ENCODE measurements at places on chromosomes 7 and 10.
A peak's percentile ranks its signal among the peaks of the same experiment; 100 is the strongest.

GRCh38 chr10:121426307-121426706 is 171.9 kb downstream of the FGFR2 start:
- H3K36me3 ChIP-seq: no peaks in the 10 kb centered on the region
- H3K27ac ChIP-seq: no peak overlapping the region
- DNase-seq: no peak
- no peak overlapping the region for H3K4me3 ChIP-seq
- no peaks in the 10 kb centered on the region for H3K4me1 ChIP-seq

DNA sequence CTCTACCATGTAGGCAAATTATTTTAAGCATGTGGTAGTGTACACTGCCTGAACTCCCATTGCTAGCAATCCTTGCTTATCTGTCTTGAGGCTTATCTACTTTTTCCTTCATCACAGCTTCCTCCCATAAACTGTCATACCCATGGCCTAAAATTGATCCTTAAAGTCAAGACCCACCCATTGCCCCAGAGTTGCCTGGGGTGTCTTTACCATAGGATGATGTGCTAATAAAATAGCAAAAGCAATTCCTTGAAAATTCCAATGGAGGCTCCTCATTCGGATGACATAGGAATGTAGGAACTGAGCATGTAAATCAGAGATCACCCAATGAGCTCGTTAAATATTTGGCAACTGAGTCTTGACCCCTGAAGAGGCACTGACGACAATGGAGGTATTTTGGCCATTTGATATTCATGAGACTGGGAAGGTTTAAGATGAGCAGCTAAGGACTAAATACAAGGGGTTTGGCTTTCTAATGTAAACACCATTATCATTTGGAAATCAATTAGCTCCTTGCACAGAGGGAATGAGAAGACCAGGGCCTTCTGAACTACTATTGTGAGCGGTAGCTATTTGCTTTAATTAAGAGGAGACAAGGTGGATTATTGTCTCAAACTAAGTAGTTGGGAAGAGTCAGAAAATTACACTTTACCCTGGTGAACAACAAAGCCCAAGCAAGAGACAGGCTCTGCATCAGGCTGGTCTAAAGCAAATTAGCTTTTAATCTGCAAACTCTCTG is 234.9 kb downstream of the GATA3 start:
- H3K36me3 ChIP-seq: no peaks in the 10 kb centered on the region
- no peak overlapping the region for H3K27ac ChIP-seq
- H3K4me1 ChIP-seq: no peaks in the 10 kb centered on the region
- no peak overlapping the region for H3K4me3 ChIP-seq

DNA sequence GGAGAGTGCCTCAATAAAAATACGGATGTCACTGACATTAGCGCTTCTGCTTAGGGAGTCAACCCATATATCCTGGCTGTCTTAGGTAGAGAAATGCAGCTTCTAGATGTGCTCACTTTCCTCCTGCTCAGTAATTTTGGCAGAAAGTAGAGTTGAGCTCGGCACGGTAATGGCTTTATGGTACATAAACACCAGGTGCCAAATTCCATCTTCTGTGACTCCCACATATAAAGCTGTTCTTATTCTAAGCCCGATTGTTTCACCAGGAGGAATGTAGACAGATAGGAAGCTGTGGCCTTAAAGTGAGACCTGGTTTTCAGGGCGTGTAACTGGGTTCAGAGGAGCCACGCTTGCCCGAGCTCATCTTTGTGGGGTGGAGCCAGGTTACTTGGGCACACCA is 143.7 kb downstream of the CREB5 start:
- no peaks in the 10 kb centered on the region for H3K36me3 ChIP-seq
- H3K4me3 ChIP-seq: no peak overlapping the region
- H3K27ac ChIP-seq: no peak overlapping the region
- no peaks in the 10 kb centered on the region for H3K27me3 ChIP-seq
- no peak for DNase-seq

GRCh38 chr7:322111-322671 is 32.2 kb downstream of the FOXL3 start:
- DNase-seq: peak; percentile 100
- peaks cover 36% of the 10 kb centered on the region for H3K4me1 ChIP-seq
- H3K4me3 ChIP-seq: no peak overlapping the region
- H3K27me3 ChIP-seq: no peaks in the 10 kb centered on the region
- H3K36me3 ChIP-seq: no peaks in the 10 kb centered on the region

GRCh38 chr7:132519936-132520335 is 56.3 kb downstream of the PLXNA4 start:
- no peaks in the 10 kb centered on the region for H3K36me3 ChIP-seq
- H3K27ac ChIP-seq: no peak overlapping the region
- DNase-seq: no peak
- H3K4me3 ChIP-seq: no peak overlapping the region

DNA sequence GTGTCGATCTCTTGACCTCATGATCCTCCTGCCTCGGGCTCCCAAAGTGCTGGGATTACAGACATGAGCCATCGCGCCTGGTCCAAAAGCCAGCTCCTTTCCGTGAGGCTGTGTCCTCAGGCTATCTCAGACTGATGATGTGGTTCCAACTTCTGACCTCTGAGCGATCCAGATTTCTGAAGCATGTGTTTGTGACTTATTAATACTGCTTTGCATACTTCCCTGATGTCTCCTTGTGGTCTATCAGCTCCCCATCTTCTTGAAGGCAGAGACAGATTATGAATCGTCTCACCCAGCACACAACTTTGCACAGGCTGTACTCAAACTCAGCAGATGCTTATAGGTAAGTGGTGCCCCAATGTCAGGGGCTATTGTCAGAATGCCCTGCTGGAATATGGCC is 2.0 kb upstream of the PLPP4 start:
- no peak overlapping the region for H3K4me3 ChIP-seq
- H3K4me1 ChIP-seq: peaks cover 4% of the 10 kb centered on the region
- no peak overlapping the region for H3K27ac ChIP-seq
- no peaks in the 10 kb centered on the region for H3K27me3 ChIP-seq

- H3K4me1 ChIP-seq: no peaks in the 10 kb centered on the region
- DNase-seq: no peak
- H3K27ac ChIP-seq: peak overlapping the region; percentile 78
- H3K27me3 ChIP-seq: no peaks in the 10 kb centered on the region
- peak overlapping the region; percentile 37 for H3K4me3 ChIP-seq
- H3K36me3 ChIP-seq: no peaks in the 10 kb centered on the region
Observed at GRCh38 chr10:73625004-73625883, 16.0 kb downstream of the MYOZ1 start.

GRCh38 chr10:104601166-104601565 is 39.9 kb upstream of the SORCS3 start:
- no peaks in the 10 kb centered on the region for H3K36me3 ChIP-seq
- H3K27me3 ChIP-seq: peaks cover 2% of the 10 kb centered on the region
- no peak overlapping the region for H3K27ac ChIP-seq
- H3K4me3 ChIP-seq: no peak overlapping the region

DNA sequence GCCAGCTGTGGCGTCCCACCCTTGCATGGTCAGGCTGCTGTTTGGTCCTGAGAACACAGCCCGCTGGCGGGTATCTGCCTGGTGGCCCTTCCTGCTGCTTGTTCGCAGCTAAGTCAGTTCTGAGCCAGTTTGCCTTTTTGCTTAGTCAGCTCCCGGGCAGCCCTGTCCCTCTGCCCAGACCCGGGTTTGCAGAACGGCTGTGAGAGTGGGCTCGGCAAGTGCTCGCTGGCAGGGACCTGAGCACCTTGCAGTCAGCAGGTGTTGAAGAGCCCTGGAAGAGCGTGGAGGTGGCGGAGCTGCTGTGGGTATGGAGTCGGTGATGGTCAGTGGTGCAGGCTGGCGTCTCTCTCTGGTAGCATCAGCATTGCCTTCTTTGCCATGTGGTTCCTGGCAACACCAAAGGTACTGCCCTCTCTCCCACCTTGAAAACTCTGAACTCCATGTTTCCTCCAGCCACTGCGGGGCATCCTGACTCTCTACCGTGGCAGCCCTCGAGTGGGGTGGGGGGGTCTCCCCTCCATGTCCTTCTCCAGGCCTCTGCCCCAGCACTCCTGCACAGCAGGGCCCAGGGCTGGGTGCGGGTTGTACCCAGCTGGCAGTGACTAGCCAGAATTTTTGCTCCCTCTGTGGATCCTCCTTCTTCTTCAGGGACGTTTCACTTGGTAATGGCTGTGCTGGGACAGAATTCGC is 4.6 kb downstream of the INPP5A start:
- DNase-seq: no peak
- H3K27ac ChIP-seq: no peak overlapping the region
- H3K4me1 ChIP-seq: peaks cover 42% of the 10 kb centered on the region

GRCh38 chr7:66355756-66356155 is 150.6 kb downstream of the TPST1 start:
- H3K4me1 ChIP-seq: peaks cover 7% of the 10 kb centered on the region
- no peak overlapping the region for H3K4me3 ChIP-seq
- H3K27ac ChIP-seq: no peak overlapping the region
- H3K36me3 ChIP-seq: no peaks in the 10 kb centered on the region
- H3K27me3 ChIP-seq: no peaks in the 10 kb centered on the region

GRCh38 chr7:447523-447922 is 72.1 kb downstream of the PDGFA start:
- H3K27ac ChIP-seq: no peak overlapping the region
- no peaks in the 10 kb centered on the region for H3K36me3 ChIP-seq
- H3K27me3 ChIP-seq: no peaks in the 10 kb centered on the region
- no peak overlapping the region for H3K4me3 ChIP-seq
- DNase-seq: no peak
- H3K4me1 ChIP-seq: no peaks in the 10 kb centered on the region

DNA sequence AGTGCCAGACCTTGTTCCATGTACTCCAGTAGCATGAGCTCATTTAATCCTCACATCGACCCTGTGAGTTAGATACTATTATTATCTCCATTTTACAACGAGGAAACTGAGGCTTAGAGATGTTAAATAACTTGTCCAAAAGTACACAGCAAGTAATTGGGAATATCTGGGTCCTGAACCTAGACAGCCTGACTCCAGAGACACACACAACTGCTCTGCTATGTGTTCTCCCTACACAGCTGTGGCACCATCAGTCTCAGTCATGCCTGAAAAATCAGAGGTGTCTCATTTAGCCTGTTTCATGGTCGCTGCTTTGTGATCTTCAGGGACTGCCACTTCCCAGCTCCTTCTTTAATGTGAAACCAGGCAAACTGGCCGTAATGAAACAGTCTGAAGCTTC is 56.5 kb downstream of the COL1A2 start:
- no peaks in the 10 kb centered on the region for H3K4me1 ChIP-seq
- DNase-seq: no peak
- no peaks in the 10 kb centered on the region for H3K27me3 ChIP-seq
- H3K27ac ChIP-seq: no peak overlapping the region

DNA sequence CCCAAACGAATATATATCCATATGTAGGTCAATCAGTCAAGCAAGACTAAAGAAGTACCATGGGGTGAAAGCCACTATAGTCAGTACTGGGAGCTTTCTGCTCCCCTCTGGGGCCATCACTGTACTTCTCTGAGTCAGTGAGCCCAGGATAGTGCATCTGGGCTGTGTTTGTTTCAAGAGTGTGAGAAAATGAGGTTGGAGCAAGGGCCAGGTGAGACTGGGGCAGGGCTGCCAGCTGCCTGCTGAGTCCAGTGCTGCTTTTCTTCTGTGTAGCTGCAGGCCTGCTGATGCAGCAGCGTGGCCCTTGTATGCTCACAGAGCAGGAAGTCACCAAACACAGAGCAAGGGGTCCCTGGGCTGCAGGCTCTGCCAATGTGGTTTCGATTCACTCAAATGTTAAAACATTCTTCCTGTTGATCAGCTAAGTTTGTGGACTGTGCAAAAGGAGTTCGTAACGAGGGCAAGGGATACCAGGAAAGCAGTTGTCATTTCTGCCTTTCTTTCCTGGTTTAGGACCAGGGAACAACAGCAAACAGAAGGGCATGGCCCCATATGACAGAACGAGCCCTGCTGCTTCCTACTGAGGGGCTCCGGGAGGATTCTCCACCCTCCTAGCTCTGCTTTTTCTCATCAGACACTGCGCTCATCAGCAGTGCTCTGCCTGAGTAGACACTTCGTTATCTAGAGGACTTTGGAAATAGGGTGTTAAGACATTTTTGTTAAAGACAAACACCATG is 65.4 kb upstream of the TNS3 start:
- H3K36me3 ChIP-seq: no peaks in the 10 kb centered on the region
- DNase-seq: no peak
- H3K27me3 ChIP-seq: no peaks in the 10 kb centered on the region
- H3K4me1 ChIP-seq: no peaks in the 10 kb centered on the region
- H3K4me3 ChIP-seq: no peak overlapping the region
- no peak overlapping the region for H3K27ac ChIP-seq

DNA sequence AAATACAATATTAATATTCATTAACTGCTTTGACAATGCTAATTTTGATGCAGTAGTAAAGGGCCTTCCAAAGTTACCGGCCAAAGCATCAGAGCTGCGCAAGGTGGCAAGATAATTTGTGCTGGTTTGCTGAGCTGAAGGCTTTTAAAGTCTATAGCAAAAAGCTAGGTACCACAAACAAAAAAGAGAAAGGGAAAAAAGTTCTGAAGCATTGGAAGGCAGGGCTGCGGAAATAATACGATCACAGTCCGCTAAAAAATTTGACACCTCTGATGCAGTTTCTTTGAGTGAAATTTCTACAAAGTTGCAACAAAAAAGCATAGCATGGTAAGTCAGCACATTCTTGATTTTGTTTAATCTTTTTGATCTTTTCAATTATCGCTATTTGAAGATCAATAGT is 175.6 kb downstream of the TCF7L2 start:
- no peaks in the 10 kb centered on the region for H3K27me3 ChIP-seq
- H3K4me3 ChIP-seq: no peak overlapping the region
- no peak overlapping the region for H3K27ac ChIP-seq
- H3K4me1 ChIP-seq: peaks cover 3% of the 10 kb centered on the region
- no peak for DNase-seq
- no peaks in the 10 kb centered on the region for H3K36me3 ChIP-seq

GRCh38 chr7:140034421-140034820 is 28.3 kb downstream of the PARP12 start:
- H3K4me1 ChIP-seq: no peaks in the 10 kb centered on the region
- no peak overlapping the region for H3K27ac ChIP-seq
- no peak for DNase-seq
- no peaks in the 10 kb centered on the region for H3K36me3 ChIP-seq
- H3K4me3 ChIP-seq: no peak overlapping the region

DNA sequence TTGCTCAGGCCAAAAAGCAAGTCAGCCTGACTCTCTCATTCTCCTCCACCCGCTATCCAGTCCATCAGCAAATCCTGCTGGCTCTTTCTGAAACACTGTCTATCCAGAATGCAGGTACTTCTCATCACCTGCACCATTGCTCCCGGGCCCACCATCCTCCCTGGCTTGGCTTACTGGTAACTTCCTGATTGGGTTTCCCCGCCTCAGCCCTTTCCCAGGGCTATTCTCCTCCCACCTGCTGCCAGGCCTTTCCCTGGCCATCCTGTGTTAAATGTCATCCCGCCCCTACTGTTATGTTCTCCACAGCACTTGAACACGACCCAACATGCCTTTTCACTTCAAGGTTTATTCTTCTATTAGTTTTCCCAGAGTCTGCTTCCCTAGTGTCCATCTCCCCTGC is 124.0 kb downstream of the CNNM2 start:
- no peak overlapping the region for H3K27ac ChIP-seq
- H3K27me3 ChIP-seq: no peaks in the 10 kb centered on the region
- H3K36me3 ChIP-seq: no peaks in the 10 kb centered on the region

DNA sequence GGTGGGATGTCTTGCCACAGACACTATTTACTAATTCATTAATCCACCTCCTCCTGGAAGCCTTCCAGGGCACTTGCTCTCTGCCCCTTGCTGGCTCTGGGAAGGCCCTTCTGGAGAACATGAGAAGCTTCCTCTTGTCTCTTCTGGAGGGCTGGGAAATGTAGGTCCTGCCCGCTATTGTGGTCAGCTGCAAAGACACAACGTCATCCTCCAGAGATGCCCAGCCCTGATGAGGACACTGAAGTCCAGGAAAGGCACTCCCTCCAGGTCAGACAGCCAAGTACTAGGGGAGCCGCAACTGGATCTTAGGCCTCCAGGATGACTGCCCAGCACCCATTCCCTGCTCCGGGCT is 9.6 kb upstream of the TACR2 start:
- no peak overlapping the region for H3K4me3 ChIP-seq
- H3K27ac ChIP-seq: no peak overlapping the region
- DNase-seq: no peak
